Large intestine (tissue), 12 donors: ENCODE measurements at places on chromosomes 4 and X.

GRCh38 chrX:97267396-97268181 lies 383.9 kb downstream of the RPA4 start:
- peak; percentile 30 for DNase-seq

DNA sequence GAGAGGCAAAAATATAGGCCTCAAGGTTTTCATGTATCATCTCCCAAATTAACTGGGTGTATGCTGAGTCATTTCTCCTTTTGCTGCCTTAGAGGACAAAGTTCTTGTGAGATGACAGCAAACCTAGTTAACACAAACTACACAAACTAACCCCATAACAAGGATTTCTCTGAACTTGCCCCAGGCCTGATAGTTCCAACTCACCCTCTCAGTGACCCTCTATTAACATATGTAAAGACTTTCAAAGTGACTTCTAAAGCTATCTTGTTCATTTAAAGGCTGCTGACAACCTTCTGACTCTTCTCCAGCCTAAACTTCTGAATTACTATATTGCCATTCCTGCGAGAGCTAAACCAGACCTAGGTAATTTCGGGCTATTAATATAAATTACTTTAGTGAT lies 43.2 kb upstream of the CCDC149 start:
- DNase-seq: no peak

- DNase-seq: no peak
These were observed 52.4 kb downstream of the DDX3X start for GRCh38 chrX:41386222-41386990.

DNA sequence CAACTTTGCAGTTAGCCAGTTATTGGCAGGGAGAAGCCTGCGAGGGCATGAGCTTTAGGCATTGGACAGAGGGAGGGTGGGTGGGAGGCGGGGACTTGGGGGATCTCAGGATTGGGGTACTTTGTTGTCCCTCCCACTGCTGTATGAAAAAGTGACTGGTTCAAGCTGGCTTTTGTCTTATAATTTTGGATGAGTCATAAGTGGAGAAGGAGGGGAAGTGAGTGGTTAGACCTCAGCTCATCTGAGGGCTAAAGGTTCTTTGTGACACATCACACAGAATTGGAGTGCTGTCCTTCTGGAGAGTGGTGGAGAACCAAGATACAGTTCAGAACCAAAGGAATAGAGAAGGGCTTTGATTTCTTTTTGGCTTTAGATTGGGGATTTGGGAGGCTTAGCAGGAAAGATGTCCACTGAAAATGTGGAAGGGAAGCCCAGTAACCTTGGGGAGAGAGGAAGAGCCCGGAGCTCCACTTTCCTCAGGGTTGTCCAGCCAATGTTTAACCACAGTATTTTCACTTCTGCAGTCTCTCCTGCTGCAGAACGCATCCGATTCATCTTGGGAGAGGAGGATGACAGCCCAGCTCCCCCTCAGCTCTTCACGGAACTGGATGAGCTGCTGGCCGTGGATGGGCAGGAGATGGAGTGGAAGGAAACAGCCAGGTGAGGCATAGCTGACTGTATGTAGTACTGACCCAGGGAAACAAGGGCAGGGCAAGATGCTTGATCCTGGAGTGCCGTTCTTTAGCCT lies at the start of gene SLC4A4:
TSS of gene SLC4A4 (plus strand) at position 175 of the 748 bp plus-strand sequence.
- DNase-seq: no peak

- DNase-seq: no peak
These were observed 168.6 kb downstream of the NSUN7 start for GRCh38 chr4:40918330-40918729.

DNA sequence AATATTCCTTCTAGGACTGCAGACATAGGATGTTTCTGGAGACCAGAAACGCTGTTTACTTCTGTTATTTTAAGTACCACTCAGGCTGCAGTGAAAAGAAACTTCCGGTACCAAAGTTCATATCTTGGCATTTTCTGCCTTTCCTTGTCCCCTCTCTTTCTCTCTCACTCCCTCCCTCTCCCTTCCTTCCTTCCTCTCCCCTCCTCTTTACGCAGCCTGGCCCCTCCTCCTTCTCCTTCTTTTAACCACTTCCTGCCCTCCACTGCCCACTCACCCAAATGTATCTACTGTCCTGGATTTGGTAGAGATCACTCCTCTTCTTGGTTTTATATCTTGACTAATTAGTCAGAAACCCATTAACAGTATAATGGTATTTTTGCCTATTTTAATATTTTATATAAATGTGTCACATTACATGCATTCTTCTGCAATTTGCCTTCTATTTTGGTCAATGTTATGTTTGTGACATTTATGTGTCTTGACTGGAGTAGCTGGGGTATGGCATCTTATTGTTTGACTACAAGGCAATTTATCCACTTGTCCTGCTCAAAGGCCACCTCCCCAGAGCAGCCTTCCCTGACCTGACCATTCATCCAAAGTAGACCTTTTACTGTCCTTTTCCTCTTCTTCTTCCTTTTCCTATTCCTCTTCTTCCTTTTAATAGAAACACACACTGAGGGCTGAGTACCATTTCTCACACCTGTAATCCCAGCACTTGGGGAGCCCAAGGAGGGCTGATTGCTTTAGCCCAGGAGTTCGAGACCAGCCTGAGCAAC lies 56.9 kb downstream of the BCOR start:
- DNase-seq: peak; percentile 12

DNA sequence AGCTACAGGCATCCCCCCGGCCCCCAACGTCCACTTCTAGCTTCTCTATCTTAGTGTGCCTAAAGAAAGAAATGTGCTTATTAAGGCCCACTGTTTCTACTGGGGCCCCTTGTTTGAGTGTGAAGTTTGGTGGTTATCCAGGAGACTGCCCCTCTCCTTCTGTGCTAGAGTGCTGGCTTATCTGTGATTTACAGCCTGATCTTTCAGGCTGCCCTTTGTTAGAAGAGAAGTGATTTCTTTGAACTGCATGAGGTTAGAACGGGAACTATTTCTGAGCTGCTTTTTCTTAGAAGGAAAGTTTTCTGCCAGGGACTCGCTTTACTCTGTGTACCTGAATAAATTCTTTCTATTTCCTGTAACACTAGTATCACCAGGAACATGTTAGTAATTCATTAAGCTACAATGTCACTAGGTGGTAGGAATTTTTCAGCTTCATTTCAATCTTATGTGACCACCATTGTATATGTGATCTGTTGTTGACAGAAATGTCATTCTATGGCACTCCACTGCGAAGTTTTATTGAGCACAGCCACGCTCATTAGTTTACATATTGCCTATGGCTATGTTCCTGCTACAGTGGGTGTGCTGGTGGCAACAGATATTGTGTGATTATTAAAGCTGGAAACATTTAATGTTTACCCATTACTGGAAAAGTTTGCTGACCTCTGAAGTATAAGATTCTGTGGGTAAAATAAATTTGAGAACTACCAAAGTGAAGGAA lies 193.8 kb upstream of the CXorf51B start:
- peak; percentile 6 for DNase-seq

GRCh38 chrX:94058728-94059382 lies 384.8 kb downstream of the FAM133A start:
- DNase-seq: peak; percentile 40

- no peak for DNase-seq
These were observed 975.4 kb upstream of the NDST4 start for GRCh38 chr4:116088771-116089170.

- peak; percentile 52 for DNase-seq
These were observed 230.3 kb upstream of the PGRMC2 start for GRCh38 chr4:128517739-128518510.

GRCh38 chrX:9622128-9622527 lies 143.5 kb downstream of the GPR143 start:
- no peak for DNase-seq

DNA sequence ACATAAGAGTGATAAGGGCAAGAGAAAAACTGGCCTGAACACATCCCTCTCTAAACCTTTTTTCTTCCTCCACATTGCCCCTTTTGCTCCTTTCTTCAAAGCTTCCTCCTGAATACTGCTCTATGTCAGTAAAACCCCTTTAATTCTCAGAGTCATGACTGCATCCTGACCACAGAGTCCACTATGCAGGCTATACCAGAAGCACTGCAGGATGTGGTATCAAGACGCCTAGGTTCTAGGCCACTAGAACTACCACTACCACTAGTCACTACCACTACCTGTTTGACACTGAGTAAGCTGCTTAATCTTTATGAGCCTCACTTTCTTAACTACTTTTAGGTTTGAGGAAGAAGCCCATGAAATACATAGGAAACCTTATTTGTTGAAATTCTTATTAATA lies 38.7 kb downstream of the ARHGEF9 start:
- DNase-seq: no peak

- DNase-seq: no peak
These were observed 1724.3 kb upstream of the TENM3 start for GRCh38 chr4:180518906-180519305.

DNA sequence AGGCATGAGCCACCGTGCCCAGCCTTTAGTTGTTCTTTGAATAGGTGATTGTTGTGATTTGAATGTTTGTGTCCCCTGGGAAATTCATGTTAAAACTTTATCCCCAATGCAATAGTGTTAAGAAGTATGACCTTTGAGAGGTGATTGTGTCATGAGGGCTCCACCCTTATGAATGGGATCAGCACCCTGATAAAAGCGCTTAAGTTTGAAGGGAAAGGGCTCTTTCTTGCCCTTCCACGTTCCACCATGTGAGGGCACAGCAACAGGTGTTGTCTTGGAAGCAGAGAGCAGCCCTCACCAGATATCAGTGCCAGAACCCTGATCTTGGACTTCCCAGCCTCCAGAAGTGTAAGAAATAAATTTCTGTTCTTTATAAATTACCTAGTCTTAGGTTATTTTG lies 33.7 kb upstream of the RP2 start:
- DNase-seq: no peak

GRCh38 chr4:36930562-36931111 lies 313.9 kb upstream of the NWD2 start:
- DNase-seq: no peak

GRCh38 chrX:71997320-71997719 lies 86.7 kb downstream of the NHSL2 start:
- no peak for DNase-seq

DNA sequence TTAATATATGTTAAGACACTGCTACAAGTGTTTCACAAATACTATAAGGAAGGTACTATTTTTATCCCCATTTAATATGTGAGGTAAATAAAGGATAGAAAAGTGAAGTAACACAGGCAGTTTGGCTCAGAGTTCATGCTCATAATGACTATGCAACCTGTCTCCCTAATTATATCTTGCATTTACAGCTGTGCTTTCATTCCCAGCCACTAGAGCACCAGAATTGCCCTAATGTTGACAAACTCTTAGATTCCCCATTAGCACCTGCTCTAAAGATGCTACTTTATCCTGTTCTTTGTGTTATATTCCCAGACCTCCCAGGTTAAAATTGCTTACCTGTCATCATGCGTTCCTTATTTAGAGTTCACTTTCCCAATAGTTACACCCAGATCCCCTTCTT lies 833.6 kb downstream of the CCSER1 start:
- DNase-seq: no peak

DNA sequence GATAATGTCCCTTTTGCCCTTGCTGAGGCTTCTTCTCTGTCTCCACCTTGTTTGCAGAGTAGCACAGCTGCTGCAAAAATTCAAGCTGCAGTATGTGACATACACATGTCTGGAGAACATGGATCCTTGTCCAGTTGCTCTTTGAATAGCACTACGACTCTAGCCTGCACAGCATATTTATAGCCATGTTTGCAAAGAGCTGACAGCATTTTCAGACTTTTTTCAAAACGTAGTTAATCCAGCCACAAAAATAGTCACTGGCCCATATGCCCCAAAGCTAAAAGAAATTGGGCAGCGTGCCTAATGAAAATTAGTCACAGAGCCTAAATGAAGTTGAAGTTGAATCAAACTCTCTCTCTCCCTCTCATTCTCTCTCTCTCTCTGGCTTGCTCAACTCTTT lies 17.5 kb downstream of the SLC16A2 start:
- DNase-seq: no peak

DNA sequence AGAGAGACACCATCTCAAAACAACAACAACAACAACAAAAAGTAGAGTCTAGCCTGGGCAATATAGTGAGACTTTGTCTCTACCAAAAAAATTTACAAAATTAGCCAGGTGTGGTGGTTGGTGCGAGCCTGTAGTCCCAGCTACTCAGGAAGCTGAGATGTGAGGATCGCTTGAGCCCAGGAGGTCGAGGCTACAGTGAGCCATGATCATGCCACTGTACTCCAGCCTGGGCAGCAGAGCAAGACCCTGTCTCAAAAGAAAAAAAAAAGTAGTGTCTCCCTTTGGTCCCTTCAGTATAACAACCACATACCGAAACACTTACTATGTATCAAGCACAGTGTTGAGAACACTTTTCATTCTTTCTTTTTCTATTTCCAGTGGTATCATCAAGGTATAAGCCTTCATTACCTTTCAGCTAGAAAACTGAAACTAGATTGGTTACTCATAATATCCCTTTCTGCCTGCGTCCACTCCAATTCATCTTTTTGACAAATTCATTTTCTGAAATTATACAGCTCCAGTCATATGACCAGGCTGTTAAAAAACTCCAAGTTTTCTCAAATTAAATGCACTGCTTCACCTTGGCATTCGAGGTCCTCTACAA lies 54.1 kb downstream of the RPS6KA3 start:
- DNase-seq: no peak

- no peak for DNase-seq
These were observed 117.4 kb downstream of the DIPK2B start for GRCh38 chrX:45083314-45083713.

- no peak for DNase-seq
These were observed 329.9 kb downstream of the NAF1 start for GRCh38 chr4:162836773-162837172.

DNA sequence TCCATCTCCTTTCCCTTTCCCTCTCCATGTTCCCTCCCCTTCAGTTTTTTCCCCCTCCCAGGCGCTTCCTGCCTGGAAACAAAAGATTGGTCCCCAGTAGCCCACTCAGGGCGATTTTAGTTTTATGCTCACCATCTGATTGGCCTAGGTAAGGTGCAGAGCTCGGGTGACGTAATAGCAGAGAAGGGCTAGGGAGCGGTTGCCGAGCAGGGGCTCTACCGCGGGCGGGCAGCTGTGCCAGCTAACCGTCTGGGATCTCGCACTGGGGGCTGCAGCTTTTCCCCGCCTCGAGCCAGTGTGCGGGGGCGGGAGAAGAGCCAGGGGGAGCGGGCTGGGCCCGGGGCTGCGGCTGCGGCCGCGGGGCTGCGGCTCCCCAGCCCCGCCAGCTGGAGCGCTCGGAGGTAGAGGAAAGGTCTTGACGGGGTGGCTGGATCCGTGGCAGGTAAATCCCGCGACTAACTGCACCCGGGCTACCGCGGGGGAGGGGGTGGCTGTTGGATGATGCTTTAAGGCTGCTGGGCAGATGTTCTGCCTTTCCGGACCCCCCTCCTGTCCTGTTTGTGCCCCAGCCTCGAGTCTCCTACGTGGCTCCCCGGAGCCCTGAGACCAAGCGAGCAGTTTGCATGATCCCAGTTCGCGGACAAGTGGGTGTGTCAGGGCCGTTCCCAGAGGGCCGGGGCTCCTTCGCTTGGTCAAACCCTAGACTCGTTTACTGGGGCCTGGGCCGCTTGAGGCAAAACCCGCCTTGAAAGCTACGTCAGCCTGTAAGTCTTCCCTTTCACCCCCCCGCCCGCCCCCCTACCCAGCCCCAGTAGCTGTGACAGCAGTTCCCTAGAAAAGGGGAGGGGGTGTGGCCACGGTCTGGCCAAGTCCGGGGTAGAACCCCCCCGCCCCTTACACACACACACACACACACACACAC lies at the start of gene PAK3:
TSS of gene PAK3 (plus strand) at position 218 of the 922 bp plus-strand sequence. CDS start 26,913 bp downstream, outside the sequence.
- peak; percentile 29 for DNase-seq

- no peak for DNase-seq
These were observed 51.2 kb upstream of the PGRMC2 start for GRCh38 chr4:128338634-128339355.
